T-helper 17 cell (primary cell): ENCODE measurements at places on chromosomes 1 and 21.

- no peaks in the 10 kb centered on the region for H3K27me3 ChIP-seq
- H3K4me1 ChIP-seq, result no peaks in the 10 kb centered on the region
- no peak overlapping the region for H3K27ac ChIP-seq
- no peaks in the 10 kb centered on the region for H3K36me3 ChIP-seq
- H3K4me3 ChIP-seq, result no peak overlapping the region
Measured at GRCh38 chr1:168964478-168964877, 142.0 kb upstream of the ATP1B1 start.

GRCh38 chr1:108584428-108584856 lies 24.5 kb downstream of the EEIG2 start:
- no peak for DNase-seq
- H3K4me3 ChIP-seq, result no peak overlapping the region

- DNase-seq, result no peak
- no peak overlapping the region for H3K4me3 ChIP-seq
- H3K36me3 ChIP-seq, result peaks cover 2% of the 10 kb centered on the region
- peaks cover 9% of the 10 kb centered on the region for H3K4me1 ChIP-seq
- H3K27ac ChIP-seq, result peak overlapping the region; percentile 27
Measured at GRCh38 chr1:194296201-194296600, 1109.8 kb upstream of the B3GALT2 start.

- no peak overlapping the region for H3K27ac ChIP-seq
- H3K27me3 ChIP-seq, result peaks cover 16% of the 10 kb centered on the region
- no peak overlapping the region for H3K4me3 ChIP-seq
- peaks cover 3% of the 10 kb centered on the region for H3K4me1 ChIP-seq
- no peak for DNase-seq
Measured at GRCh38 chr1:67814121-67814772, 19.0 kb downstream of the GNG12 start.

DNA sequence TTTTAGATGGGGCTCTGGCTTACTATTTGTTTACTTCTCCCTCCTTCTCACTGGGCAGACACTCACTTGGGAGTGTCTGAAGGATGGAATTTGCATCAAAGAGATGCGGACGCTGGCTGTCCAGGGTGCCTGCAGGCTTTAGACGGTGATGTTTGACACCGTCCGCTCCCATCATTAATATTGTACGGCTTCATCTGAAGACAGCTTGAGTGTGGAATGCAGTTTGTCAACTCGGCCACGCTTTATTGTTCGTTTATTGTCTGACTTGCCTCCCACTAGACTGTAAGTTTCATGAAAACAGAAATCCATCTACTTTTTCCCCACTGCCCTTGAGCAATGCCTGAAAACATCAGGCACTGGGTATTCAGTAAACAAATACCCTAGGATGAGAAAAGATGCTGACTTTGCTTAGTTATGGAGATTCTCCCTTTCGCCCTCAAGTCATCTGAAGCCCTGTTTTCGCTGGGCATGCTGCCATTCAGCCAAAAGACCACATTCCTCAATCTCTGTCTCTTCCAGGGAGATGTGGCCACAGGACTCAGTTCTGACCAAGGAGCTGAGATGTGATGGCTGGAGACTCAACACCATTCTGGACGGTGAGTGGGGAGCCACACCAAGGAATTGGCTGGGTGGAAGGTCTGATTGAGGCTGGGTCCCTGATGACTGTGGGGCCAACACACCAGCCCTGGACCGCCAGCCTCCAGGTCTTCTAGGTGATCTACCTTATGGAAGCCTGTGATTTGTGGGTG lies 87.6 kb downstream of the BCAR3 start:
- no peak overlapping the region for H3K4me3 ChIP-seq
- no peaks in the 10 kb centered on the region for H3K36me3 ChIP-seq
- H3K4me1 ChIP-seq, result peaks cover 5% of the 10 kb centered on the region

DNA sequence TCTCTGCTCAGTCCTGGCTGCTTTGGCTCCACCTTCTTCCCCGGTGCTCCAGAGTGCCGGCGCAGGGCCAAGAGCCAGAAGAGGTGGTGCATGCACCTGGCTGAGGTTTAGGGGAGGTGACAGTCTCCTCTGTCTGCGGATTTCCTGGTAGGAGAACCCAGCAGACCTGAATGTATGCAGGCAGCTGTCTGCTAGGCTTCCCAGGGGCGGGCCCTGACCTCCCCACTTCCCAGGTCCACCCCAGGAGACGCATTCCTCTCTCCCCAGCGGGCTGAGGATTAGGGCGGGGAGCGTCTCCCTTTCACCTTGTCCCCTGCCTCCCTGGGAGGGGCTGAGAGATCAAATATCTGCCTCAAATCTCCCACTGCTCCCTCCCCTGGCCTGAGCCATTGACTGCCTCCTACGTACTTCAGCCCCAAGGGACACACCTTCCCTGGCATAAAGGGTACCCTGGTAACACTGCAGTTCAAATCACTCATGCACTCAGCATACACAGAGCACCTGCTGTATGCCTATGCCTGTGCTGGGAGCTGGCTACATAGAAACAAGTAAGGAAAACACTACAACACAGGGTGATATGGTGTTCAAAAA lies 27.5 kb downstream of the DMBX1 start:
- DNase-seq, result no peak
- H3K27ac ChIP-seq, result no peak overlapping the region
- peaks cover 69% of the 10 kb centered on the region for H3K27me3 ChIP-seq

- no peak for DNase-seq
- no peak within 1 kb of the TSS for H3K4me3 ChIP-seq
- H3K27me3 ChIP-seq, result no peaks in the 10 kb centered on the region
- H3K36me3 ChIP-seq, result peaks cover 2% of the 10 kb centered on the region
- H3K4me1 ChIP-seq, result peaks cover 5% of the 10 kb centered on the region
Measured at GRCh38 chr1:110390692-110391245, at the start of gene SLC16A4. Gene SLC16A4, minus strand, starts transcription at chr1:110391026. Its CDS starts 1,703 bp downstream, at chr1:110389323.

DNA sequence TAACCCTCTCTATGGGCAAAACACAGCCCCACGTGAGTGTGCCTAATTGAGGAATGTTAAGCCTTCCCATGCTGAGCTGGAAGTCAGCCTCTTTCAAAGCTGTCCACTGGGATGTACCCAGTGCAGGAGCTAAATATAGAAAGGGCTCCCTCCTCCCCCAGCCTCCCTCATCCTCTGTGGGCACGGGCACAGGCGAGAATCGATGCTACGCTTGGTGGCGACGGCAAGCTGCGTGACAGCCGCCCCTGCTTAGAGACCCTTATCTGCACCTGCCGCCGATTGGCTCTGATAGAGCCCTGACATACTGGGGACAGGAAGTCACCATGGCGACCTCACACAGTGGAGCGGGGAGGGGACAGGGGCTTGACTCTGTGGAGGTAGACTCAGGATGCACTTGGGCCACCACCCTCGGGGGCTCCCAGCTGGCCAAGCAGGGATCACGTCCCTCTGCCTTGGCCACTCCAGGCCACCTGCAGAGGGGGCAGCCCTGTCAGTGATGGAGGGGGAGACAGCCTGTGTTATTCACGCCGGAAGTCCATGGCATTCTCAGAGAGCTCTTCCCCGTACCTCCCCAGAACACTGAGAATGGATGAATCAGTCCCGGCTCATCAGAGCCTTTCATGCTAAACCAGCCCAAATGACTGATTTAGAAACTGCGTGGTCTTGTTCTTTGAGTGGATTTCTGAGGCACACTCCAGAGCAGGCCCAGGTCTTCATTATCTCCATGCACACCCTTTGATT lies 84.8 kb downstream of the KCND3 start:
- peaks cover 70% of the 10 kb centered on the region for H3K27me3 ChIP-seq
- no peak for DNase-seq
- no peak overlapping the region for H3K27ac ChIP-seq
- no peaks in the 10 kb centered on the region for H3K4me1 ChIP-seq

GRCh38 chr1:109201123-109201703 lies 12.5 kb upstream of the SARS1 start:
- H3K36me3 ChIP-seq, result peaks cover 8% of the 10 kb centered on the region
- H3K4me3 ChIP-seq, result no peak overlapping the region
- no peak overlapping the region for H3K27ac ChIP-seq
- peaks cover 10% of the 10 kb centered on the region for H3K4me1 ChIP-seq
- H3K27me3 ChIP-seq, result no peaks in the 10 kb centered on the region

GRCh38 chr1:204479387-204480136 lies 15.0 kb downstream of the PIK3C2B start:
- DNase-seq, result no peak
- peaks cover 71% of the 10 kb centered on the region for H3K4me1 ChIP-seq
- H3K4me3 ChIP-seq, result peak overlapping the region; percentile 12
- peak overlapping the region; percentile 92 for H3K27ac ChIP-seq

DNA sequence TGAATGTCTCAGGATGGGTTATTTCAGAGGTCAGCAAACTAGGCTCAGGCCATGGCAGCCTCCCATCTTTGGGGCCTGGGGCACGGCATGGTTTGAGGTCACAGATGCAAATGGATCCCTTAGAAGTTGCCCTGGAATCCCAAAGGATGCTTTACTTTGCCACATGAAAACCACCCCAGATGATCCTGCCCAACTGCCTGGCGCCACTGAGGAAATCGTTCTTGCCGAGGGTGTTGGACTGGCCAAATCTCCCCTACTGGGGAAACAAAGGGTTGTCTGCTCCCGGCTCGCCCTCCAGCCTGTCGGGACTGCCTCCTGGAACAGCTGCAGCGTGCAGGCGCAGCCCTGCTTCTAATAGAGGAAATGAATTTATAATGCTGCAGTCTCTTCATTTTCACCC lies 173.0 kb upstream of the LMO4 start:
- H3K4me1 ChIP-seq, result peaks cover 9% of the 10 kb centered on the region
- no peak for DNase-seq
- H3K4me3 ChIP-seq, result no peak overlapping the region
- no peak overlapping the region for H3K27ac ChIP-seq
- peaks cover 58% of the 10 kb centered on the region for H3K27me3 ChIP-seq
- H3K36me3 ChIP-seq, result peaks cover 3% of the 10 kb centered on the region

DNA sequence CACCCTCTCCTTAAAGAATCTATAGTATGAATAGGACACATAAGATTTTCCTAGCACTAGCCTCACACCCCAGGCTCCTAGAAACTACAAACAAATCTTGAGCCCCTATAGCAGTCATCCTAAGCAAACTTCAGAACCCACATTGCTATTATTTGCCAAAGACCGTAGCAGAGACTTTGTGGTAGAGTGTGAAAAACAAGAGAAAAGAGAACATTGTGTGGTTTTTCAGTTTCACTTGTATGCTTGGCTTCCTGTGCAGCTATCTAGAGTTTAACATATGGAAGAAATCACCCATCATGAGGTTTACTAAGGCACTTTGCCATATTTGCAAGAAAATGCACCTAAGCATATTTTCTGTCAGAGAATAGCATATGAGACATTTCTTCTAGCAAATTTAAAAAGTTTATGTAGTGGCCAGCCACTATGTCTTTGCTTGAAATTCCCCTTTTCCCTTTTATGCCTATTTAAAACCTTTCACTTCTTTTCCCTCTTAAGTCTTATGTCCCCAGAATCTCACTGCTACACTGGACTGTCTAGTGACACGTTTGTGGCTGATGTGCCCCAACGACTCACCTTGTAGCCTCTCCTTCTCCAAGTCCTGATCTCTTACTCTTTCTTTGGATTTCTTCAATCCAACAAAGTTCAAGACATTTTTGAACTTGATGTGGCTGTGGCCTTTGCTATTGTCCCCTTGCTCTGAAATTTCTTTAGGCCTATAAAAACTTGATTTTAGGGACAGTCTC lies 25.6 kb downstream of the CCDC190 start:
- H3K4me3 ChIP-seq, result no peak overlapping the region
- no peak overlapping the region for H3K27ac ChIP-seq
- H3K27me3 ChIP-seq, result peaks cover 12% of the 10 kb centered on the region
- H3K4me1 ChIP-seq, result no peaks in the 10 kb centered on the region

GRCh38 chr21:20276954-20277353 lies 721.3 kb upstream of the NCAM2 start:
- H3K4me3 ChIP-seq, result no peak overlapping the region
- H3K27me3 ChIP-seq, result no peaks in the 10 kb centered on the region
- no peaks in the 10 kb centered on the region for H3K4me1 ChIP-seq
- DNase-seq, result no peak

DNA sequence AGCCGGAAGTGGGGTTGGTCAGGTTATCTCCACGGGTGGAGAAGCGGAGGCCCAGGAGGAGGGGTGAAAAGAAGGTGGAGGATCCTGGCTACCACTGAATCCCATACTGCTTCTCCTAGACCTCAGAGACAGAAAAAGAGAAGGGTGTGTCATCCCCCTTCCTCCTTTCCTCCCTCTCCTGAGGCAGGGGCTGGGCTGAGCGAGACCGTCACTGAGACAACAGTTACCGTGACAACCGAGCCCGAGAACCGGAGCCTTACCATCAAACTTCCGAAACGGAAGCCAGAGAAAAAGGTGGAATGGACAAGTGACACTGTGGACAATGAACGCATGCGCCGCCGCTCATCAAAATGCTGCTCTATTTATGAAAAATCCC lies 42.1 kb upstream of the NBPF3 start:
- peaks cover 7% of the 10 kb centered on the region for H3K4me1 ChIP-seq
- peak overlapping the region; percentile 86 for H3K4me3 ChIP-seq
- DNase-seq, result no peak
- peaks cover 20% of the 10 kb centered on the region for H3K27me3 ChIP-seq

GRCh38 chr1:182634306-182635072 lies 30.3 kb upstream of the RGS16 start:
- no peak for DNase-seq
- no peak overlapping the region for H3K4me3 ChIP-seq
- H3K4me1 ChIP-seq, result peaks cover 30% of the 10 kb centered on the region
- H3K27ac ChIP-seq, result no peak overlapping the region

DNA sequence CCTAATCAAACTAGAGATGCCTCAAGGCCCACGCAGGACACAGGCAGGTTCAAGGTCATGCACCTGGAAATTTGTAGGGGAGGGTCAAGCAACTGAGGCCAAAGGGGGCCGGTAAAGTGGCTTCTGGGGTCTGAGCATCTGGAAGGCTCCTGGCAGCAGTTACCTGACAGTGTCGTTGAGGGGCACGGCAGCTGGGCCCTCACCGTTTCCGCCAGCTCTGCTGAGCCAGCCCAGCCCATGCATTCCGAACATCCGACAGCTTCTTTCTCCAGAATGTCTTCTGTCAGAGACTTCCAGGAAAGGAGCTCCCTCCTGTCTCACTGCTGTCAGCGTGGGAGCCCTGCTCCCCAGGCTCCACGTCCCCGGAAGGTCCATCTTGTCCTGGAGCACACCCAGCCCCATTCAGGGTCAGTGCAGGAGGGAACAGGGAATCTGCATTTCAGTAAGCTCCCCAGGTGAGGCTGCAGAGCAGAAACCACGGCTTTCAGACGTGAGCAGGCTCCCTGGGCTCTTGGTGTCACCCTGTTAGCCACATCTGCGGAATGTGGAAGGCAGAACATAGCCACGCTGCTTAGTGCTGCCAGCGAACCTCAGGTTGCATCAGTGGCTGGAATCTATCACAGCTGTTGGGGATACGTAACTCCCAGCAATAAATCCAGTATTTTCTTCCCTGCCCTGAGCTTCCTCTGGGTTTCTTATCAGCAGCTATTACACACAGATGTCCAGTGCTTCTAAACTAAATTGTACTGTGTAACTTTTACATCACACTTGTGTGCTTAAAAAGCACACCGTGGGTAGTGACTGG lies 36.3 kb upstream of the FAM3B start:
- peaks cover 72% of the 10 kb centered on the region for H3K27me3 ChIP-seq
- H3K4me1 ChIP-seq, result peaks cover 3% of the 10 kb centered on the region
- H3K4me3 ChIP-seq, result no peak overlapping the region
- no peak overlapping the region for H3K27ac ChIP-seq
- DNase-seq, result no peak

- H3K4me1 ChIP-seq, result peaks cover 34% of the 10 kb centered on the region
- H3K36me3 ChIP-seq, result no peaks in the 10 kb centered on the region
- H3K27me3 ChIP-seq, result no peaks in the 10 kb centered on the region
- no peak overlapping the region for H3K4me3 ChIP-seq
- H3K27ac ChIP-seq, result no peak overlapping the region
- no peak for DNase-seq
Measured at GRCh38 chr1:41731516-41732030, 187.1 kb downstream of the HIVEP3 start.

- peaks cover 25% of the 10 kb centered on the region for H3K4me1 ChIP-seq
- no peak overlapping the region for H3K4me3 ChIP-seq
- no peak for DNase-seq
Measured at GRCh38 chr1:196650403-196650802, 1.4 kb upstream of the CFH start.
